Stimulated activated CD8-positive, alpha-beta memory T cell treated with anti-CD3 and anti-CD28 coated beads, Interleukin-7, amount 100 ng/mL, for 1 hour (primary cell): ENCODE measurements at places on chromosomes 6 and 20.

DNA sequence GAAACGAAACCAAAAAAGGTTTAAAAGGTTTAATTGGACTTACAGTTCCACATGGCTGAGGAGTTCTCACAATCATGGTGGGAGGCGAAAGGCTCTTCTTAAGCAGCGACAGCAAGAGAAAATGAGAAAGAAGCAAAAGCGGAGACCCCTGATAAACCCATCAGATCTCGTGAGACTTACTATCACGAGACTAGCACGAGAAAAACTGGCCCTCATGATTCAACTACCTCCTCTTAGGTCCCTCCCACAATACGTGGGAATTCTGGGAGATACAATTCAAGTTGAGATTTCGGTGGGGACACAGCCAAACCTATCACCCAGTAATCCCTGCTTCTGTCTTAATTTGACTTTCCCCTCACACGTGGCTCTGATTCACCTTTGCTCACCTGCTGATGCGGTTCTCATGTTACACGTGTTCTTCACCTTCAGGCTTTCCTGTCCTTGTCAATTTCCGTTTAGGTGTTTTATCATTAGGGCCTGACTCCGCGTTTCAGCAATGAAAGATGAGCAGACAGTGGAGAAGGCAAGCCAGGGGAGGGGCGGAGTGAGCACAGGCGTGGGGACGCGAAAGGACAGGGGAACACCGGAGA is 57.1 kb downstream of the AGPAT4 start:
- DNase-seq: no peak

DNA sequence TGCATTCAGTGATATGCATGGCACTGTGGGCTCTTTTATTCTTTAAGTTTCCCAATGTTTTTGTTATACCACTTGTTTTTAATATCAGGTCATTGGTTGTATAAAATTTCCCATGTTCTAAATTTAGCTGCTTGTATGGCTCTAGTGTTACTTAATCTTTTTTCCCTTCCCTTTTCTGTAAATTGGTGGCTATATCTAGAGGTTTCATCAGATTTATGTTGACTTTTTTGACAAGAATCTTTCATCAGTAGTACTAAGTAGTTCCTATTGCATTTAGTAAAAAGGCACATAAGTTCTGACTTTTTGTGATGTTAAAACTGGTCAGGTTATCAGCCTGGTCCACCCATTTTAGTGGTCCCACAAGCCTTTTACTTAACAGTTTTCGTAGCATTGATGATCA is 51.1 kb downstream of the MMS22L start:
- no peak for DNase-seq

DNA sequence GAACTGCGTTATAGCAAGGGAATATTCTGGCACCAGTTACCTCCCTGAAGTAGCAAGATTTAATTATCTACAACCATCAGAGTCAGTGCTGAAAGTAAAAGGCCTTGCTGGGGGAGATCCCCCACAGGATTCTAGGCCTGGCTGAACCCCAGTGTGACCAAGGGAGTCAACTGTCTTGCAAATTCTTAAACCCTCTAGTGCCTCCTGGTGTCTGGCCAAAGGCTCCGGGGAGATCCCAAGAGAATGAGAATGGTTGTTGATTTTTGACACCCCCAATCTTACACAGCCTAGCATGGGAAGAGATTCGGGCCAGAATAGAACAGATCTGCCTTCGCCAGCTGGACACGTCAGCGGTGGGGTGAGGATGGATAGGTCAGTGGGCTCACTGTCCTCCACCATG is 179.4 kb downstream of the ERMARD start:
- no peak for DNase-seq

DNA sequence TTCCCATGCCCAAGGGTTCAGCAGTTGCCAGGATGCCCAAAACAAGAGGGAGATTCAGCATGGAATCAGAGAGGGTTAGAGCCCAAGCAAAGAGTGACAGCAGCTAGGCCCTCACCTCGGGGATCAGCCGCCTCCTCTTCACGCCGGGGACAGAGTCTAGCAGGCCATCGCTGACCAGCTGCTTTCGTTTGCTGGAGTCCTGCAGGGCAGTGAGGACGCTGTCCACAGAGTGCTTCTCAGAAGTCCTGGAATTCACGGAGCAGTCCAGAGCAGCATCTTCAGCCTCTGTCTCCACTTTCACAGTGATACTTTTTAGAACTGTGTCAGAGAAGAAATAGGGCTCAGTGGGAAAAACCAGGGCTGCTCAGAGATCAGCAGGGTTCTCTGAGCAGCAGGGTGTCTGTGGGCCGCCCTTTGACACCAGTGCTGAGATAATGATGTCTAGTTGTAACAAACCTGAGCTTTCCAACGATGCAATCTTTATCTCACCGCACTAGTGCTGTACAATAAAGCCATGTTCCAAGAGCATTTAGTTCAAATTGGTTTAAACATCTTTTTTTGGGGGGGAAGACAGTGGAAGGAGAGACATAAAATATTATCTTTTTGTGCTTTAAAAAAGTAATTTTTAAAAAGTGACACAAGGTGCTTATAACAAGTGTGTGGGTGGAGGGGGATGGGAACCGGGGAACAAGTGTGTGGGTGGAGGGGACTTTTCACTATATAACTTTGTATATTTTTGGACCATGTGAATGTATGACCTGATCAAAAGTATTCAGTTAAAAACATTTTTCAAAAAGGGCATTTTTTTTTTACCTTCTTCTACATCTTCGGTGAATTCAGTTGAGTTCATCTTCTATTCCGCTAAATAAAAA is 16.6 kb downstream of the BEND3 start:
- no peak for DNase-seq

DNA sequence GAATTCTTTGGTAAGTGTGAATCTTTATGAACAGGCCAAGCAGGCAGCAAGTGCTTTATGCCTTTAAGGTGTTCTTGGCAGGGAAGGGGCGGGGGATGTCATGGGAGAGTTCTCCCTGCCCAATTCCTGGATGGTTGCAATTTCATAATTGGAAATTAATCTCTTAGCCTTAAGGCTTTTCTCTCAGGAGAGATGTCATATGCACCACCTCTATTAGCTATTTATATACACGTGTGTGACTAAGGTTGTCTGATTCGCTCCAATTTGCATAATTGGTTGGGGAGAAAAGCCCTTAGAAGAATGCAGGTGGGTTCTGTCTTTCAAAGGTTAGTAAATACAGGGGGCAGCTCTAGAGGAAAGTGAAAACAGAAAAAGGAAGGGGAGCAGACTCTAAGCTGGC is 5.2 kb upstream of the ENPP5 start:
- no peak for DNase-seq

DNA sequence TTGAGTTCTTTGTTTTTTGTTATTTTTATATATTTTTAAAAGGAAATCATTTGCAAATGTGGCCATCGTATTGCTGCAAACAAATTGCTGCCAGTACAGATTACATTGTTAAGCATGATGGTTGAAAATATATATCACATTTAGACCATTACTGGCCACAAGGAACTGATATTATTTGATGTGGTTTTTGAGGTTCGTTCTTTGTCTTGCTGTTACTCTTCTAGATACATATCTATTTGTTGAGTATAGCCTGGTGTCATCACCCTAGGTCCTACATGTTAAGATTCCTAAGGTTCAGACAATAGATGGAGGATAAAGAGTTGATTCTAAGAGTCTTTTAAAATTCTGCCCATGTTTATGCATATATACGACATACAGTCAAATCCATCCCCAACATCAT is 306.0 kb downstream of the FARS2 start:
- no peak for DNase-seq

DNA sequence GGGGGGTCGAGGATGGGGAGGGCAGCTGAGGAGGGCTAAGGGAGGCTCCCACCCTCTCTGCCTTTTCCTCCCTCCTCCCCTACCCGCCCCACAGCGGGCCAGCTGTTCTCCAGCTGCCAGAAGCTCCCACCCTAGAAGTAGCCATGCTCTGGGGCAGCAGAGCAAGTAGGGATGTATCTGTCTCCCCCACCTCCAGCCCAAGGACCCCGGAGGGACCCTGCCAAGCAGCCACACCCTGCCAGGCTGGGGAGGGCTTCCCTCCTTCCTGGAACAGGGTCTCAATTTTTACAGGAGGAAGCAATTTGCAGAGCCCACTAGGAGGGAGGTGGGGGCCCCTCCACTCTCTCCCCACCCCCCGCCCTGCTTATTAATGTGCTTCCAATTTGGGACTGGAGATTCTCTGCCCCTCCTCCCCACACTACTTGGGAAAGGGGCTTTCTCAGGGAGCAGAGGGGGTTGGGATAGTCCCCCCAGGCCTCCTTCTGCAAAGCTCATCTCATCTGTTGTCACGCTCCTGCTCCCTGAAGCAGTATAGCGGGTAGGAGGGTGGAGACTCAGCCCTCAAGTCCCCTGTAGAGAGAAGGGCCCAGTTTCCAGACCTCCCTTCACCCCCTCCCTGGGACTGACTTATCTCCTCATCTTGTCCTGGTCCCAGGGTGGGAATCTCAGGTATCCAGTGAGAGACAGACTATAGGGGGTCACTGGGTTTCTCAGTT is 4.5 kb downstream of the TEAD3 start:
- no peak for DNase-seq

GRCh38 chr6:141752677-141753076 is 380.0 kb upstream of the GJE1 start:
- no peak for DNase-seq

GRCh38 chr20:53917145-53918019 is 153.0 kb downstream of the BCAS1 start:
- no peak for DNase-seq

DNA sequence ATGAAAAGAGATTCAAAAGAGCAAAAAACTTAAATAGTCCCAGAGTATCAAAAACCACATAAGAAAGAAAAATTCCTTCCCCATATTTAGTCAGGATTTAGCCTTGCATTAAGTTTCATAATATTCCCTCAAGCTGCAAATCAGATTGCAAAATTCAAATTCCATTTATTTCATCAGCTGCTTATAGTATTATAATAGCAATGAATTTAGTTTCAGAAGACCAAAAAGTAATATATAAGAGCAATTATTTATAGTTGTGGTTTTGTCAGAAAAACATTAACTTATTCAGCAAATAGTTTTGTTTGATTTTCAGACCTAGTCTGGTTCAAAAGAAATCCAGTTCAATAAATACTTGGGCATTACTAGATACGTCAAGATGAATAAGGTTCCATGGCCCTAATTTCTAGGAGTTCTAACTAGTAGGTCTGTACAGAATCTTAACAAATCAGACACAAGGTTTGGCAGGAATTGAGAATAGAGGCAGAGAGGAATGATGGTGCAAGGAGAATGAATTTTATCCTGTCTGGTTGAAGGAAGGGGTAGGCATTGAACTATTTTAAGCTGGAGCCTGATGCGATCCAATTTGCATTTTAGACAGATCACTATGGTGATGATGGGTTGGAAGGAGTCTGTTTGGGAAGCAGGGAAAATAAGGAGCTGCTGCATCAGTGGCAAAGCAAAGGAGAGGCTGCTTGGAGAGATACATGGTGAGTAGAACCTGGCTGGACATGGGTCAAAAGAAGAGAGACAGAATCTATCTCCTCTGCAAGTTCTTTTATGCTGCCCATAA is 163.9 kb upstream of the STXBP5 start:
- no peak for DNase-seq

DNA sequence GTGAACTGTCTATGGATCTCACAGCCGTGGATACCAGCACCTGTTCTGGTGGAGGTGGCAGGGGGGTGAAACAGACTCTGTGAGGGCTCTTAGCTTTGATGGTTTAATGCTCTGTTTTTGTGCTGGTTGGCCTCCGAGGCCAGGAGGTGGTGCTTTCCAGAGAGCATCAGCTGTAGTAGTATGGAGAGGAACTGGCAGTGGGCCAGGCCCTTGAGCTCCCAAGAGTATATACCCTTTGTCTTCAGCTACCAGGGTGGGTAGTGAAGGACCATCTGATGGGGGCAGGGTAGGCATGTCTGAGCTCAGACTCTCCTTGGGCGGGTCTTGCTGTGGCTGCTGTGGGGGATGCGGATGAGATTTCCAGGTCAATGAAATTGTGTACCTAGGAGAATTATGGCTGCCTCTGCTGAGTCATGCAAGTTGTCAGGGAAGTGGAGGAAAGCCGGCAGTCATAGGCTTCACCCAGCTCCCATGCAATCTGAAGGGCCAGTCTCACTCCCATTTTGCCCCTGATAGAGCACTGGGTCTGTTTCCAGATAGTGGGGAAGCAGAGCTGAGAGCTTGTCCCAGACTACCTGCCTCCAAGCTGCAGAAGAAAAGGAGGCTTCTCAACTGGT is 102.7 kb upstream of the AHI1 start:
- no peak for DNase-seq

DNA sequence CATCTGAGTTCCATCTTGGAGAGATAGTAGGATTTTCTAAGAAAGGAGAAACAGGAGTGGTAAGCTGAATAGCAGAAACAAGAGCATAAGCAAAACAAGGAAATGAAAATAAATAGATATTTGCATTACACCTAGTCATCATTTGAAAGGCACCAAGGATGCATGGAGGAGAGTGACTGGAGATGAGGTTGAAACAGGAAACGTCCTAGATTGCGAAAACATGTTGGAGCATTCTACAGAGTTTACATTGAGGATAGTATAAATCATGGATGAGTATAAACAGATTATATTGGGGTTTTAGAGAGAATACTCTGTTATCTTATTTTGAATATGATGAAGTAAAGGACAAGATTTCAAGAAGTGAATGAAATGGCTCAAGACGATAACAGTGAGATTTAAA is 507.3 kb downstream of the EYS start:
- DNase-seq: no peak

DNA sequence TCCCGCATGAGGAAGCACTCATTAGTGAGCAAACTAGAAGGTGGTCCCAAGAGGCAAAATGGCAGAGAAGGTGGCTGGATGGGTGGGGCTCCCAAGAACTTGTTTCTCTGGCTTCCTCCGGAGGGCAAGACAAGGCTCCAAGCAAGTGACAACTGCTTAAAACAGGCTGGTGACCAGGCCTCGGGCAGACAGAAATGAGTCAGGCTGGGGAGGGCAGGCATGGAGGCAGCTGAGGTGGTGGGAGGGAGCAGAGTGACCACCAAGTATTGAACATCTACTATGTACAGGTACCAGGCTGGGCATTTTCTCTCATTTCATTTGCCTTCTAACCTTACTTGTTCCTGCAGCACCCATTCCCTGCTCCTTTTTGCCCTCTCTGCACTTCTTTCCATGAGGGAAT is 33.4 kb downstream of the TNXB start:
- no peak for DNase-seq

- DNase-seq: no peak
Measured at GRCh38 chr6:16837217-16837972, 76.1 kb upstream of the ATXN1 start.

- DNase-seq: no peak
Measured at GRCh38 chr6:43993881-43994523, 133.2 kb downstream of the MRPL14 start.

- DNase-seq: no peak
Measured at GRCh38 chr6:46648869-46649492, 3.6 kb downstream of the CYP39A1 start.

- no peak for DNase-seq
Measured at GRCh38 chr6:44738601-44739146, 351.2 kb downstream of the CDC5L start.

GRCh38 chr6:18674346-18674745 is 287.2 kb downstream of the RNF144B start:
- no peak for DNase-seq

- DNase-seq: no peak
Measured at GRCh38 chr6:126665551-126665950, 325.6 kb downstream of the CENPW start.

DNA sequence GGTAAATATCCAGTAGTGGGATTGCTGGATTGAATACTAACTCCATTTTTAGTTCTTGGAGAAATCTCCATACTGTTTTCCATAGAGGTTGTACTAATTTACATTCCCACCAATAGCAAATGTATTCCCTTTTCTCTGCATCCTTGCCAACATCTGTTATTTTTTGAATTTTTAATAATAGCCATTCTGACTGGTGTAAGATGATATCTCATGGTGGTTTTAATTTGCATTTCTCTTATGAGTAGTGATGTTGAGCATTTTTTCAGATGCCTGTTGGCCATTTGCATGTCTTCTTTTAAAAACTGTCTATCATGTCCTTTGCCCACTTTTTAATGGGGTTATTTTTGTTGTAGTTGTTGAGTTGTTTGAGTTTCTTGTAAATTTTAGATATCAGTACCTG is 253.2 kb downstream of the HAO1 start:
- DNase-seq: no peak
